Stimulated activated CD8-positive, alpha-beta memory T cell treated with anti-CD3 and anti-CD28 coated beads, Interleukin-15, amount 100 ng/mL, for 4 hours (primary cell): ENCODE measurements at places on chromosomes 6 and 20.

DNA sequence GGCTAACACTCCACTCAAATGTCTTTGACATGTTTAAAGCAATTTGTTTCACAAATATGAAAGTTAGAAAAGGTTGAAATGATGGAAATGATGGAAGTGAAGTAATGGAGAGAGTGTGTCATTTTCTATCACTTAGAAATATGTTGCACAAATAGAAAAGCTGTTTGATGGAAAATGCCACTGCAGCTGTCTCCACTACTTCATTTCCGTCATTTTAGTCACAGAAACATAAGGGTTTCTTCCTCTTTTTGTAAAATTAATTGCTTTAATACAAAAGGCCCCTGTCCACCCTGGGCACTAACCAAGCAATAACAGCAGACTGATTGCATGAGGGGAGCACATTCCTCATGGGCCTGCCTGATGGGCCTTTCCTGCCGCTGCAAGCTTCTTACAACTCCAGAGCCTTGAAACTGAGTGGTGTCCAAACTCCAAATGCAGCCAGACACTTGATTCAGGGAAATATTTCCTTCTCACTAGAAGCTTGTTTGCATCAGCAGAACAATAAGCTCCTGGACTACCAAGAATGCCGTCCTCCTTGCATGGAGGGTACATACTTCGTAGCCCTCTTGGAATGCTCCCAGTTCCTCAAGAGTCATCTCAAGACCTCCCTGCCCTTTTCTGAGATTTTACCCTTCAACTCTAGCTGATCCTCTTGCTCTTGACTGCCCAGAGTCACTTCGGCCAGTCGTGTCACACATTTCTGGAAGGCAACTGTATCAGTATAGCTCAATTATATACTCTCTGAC, 36.1 kb downstream of the F13A1 start:
- DNase-seq, result no peak

DNA sequence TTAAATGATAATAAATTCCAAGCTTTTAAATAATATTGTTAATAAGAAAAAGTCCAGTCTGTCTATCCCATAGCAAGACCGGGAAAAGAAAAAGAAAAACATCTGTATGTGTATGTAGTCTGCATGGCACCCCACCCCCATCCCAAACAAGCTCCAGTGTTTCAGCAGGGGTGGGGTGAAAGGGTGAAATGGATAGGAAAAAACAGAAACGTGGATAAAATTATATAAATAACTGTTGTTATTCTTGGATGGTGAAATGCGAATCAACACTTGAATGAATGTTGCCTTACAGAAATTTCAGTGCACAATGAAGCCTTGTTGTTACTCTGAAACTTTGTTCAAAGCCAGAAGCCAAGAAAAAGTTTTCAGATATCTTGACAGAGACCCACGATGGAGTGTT, 31.4 kb downstream of the HAO1 start:
- DNase-seq, result no peak

DNA sequence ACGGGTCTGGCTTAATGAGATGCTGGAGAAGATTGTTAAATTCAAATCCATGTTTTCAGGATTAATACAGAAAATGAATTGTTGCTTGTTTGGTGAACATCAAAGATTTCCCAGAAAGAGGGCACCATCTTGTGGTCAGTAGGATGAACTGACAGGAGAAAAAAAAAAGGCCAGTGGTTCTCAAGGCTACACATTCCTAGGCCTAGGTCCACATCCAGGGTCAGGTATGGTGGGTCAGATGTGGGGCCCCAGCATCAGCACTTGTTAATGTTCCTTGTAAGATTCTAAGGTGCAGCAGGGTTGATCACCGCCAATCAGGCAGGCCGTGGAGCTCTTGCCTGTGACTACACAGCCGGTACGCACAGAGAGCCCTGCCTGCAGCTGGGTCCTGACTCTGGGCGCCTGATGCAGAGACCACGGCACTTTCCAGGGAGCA, 34.0 kb upstream of the FOXO3 start:
- DNase-seq, result no peak

DNA sequence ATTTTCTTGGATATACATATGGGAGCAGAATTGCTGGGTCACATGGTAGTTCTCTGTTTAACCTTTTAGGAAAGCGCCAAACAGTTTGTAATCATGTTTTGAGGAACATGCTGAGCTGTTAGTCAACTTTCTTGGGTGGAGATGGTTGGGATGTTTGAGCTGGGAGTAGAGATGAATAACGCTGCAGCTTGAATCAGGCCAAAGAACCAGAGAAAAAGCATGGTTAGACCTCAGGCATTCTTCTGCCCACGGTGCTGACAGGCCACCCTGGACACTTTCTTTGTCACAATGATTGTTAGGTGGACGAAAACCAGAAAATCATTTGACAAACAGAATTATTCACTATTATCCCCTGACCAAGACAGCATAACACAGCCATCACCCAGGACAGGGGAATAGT, 66.8 kb downstream of the PRDM1 start:
- DNase-seq, result no peak

DNA sequence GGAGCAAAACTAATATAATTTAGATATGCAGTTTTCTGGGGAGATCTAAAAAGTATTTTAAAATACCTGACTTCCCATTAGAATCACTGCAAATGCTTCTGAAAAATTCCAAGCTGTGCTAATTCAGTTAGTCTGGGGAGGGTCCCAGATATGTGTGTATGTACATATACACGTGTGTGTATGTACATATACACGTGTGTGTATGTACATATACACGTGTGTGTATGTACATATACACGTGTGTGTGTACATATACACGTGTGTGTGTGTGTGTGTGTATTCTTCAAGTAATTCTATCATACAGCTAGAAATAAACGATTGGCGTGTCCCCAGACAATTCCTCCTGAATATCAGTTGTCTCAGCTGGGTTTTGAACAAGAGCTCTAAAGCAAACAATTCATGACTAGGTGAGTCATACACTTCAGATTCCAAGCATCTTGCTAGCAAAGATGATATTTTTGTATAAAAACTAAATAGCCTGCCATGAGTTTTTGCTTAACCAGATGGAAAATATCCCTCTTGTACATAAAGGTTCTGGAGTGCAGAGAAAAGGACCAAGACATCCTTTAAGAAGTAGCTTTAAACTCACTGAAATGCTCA, 58.2 kb downstream of the SPACA1 start:
- DNase-seq, result no peak

DNA sequence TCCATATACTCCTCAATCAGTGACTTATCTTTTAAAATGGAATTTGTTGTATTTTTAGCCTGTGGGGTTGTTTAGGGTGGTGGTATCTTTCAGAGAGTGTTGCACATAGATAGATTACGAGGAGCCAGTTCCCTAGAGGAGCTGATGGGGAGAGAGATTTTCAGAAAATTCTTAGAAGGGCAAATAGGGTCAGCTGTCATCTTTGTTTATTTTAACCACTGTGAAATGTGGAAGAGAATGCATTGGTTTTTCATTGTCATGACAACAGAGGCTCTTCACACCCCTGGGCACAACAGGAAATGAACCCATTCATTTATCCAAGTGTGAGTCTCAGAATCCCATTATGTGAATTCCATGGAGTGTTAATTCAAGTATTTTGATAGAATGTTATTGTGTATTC, 188.4 kb downstream of the JARID2 start:
- DNase-seq, result no peak

GRCh38 chr20:884983-885952, 30.9 kb downstream of the ANGPT4 start:
- no peak for DNase-seq

DNA sequence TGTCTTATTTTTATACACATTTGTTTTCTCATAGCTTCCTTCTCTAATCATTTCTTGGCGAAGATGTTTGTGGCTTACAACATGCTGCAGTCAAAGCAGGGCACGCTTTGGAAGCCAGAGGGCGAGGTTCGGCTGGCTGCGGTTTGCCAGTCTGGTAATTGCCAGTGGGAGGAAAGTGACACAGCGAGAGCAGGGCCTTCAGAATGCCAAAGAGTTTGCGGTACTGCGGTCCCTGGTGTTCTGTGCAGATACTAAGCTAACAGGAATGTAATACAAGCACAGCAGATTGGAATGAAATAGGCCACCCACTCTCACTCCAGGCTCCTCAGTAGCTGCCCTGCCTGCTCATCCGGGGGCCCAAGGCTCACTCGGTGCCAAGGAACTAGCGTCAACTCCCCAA, 58.7 kb upstream of the TGM3 start:
- no peak for DNase-seq

- no peak for DNase-seq
Observed at GRCh38 chr6:118387921-118388701, 160.0 kb upstream of the PLN start.

DNA sequence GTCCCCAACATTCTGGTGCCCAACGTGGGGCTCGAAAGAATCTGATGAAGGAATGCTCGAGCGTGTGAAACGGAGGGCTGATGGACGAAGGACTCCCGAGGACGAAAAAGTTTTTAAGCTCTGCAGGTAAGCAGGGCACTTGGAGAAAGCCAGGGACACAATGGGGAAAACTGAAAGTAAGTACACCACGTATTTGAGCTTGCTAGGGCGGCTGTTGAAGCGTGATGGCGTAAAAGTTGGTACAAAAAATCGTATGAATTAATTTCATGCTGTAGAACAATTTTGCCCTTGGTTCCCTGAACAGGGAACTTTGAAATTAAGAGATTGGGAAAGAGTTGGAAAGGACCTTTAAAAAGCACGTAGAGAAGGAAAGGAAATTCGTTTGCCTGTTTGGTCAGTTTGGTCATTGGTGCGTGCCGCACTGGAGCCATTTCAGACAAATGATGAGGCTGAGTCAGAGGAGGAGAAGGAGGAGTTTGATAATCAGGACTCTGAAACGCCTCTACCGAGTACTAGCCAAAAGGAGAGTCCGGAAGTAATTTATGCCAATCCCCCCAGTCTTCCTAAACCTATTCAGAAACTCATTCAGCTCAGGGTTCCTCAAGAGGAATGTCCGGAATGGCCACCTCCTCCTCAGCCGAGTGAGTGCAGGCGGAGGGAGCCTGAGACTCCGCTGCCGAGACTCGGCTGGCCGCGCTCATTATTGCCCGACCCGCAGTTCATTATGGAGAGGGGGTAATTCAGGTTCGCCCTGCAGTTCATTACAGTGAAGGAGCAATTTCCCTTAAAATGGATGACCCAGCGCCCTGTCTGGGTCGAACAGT, 59.2 kb upstream of the PRSS16 start:
- DNase-seq, result no peak

DNA sequence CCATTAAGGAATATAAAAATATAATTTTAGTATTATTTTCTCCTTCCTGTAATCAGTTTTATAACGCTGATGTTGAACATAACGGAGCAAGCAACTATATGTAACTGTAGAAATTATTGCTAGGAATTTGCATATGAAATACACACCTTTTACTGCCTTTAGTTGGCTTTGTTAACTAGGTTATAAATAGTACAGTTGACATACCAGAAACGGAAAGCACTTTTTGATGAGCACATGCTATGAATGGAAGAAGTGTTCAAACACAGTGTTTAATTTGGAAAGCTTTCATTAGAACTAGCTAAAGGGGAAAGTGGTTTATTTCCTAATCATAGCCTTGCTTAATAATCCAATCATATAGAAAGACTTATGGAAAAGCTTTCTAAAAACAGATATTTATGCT, 25.3 kb upstream of the BEND3 start:
- no peak for DNase-seq

DNA sequence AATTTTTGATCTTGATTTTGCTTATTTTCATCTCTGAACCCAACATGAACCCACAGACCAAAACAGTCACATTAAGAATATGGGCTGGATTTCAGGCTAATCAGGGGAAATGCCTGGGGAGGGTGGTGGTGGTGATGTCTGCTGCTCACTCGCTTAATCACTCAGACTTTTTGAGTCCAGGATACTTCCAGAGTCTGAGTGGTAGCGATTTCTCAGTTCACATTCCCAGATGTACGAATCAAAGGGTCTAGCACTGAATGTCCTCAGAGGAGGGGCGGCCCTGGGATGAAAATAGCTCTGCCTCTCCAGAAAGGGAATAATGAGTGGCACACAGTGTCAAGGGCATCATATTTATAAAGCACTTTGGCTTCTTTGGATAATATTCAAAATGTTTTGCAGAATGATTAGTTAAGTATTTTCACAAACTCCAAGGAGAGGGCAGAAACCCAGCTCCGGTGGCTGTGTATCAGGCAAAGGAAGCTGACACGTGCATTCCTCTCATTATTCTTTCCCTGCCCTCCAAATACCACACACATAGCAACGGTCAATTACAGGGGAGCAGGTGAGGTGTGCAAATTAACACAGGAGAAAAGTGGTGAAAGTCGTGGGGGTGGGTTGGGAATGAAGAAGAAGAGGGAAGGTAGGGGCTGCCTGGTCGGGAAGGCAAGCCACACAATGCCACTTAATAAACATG, 345.2 kb upstream of the RSPO3 start:
- no peak for DNase-seq
